ENCODE measurements at places on chromosomes 5 and 9.

DNA sequence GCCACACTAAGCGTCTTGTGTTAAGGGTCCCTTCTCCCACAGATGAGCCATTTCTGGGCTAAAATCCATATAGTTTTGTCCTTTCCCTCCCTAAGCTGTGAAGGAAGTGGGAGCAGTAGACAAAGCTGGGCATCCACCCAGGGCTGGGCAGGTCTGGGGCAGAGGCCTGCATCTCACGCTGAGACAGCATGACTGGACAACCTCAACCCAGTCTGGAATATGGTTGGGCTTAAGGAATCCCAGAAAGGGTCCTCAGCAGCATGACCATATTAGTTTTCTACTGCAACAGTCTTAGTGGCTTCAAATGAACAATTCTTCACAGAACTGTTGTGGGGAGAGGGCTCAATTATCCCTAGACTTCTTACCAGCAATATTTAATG is 173.8 kb downstream of the AUH start:
- no peak for DNase-seq

DNA sequence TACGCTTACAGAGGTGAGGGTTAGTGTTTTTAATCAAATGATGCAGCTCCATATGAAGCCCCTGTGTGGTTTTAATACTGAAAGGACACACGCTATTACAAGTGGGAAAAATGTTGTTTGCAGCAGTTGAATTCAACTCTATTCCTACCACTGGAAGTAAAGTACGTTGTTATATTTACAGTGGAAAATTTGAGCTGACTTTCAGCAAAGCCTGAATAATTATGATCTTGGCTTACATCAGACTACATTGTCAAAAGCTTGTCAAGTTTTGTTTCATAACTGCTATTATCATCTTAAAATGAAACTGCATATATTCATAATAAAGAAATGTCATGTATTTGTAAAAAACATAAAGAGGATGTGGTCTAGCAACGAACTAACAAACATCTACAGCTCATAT is 818.5 kb downstream of the SEMA5A start:
- no peak for DNase-seq

- no peak for DNase-seq
Observed at GRCh38 chr5:150448952-150449516, 505 bp downstream of the RPS14 start.

GRCh38 chr5:150131978-150132694 is 23.5 kb downstream of the PDGFRB start:
- DNase-seq, result no peak

DNA sequence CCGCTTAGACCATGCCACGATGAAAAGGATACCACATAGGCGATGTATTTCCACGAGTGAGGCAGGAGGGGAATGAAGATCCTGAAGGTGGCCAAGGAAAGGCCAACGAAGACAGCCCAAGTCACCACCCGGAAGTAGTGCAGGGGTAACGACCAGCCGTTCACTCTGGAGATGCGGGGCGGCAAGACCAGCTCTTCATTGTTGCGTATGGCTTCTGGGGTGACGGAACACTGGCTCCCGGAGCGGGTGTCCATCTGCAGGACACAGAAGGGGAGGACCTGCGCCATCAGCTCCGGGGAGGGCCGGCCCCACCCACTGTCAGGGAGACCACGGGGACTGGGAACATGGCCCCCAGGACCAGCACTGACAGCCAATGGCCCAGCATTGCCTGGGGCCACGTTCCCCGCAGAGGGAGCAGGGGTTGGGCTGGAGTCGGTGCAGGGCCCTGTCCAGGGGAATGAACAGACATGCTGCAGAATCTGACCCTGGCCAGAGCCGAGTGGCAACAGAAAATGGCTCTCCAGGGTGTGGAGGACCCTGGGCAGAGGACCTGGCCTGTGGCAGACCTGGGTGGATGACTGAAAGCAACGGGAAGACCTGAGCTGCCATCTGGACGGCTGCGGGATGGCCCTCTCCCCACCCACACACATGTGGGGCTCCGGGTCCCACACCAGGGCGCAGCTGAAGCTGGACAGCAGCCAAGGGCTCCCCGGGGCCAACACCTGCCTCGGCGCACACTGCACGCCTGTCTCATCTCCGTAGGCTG is 17.7 kb downstream of the ZDHHC11B start:
- DNase-seq, result no peak

- DNase-seq, result no peak
Observed at GRCh38 chr5:62299600-62299999, 6.4 kb upstream of the KIF2A start.

- no peak for DNase-seq
Observed at GRCh38 chr9:129052592-129052991, 16.2 kb downstream of the MIGA2 start.

- no peak for DNase-seq
Observed at GRCh38 chr5:151295791-151296477, 7.6 kb downstream of the SLC36A3 start.

GRCh38 chr5:37851305-37851704 is 11.5 kb upstream of the GDNF start:
- DNase-seq, result no peak

DNA sequence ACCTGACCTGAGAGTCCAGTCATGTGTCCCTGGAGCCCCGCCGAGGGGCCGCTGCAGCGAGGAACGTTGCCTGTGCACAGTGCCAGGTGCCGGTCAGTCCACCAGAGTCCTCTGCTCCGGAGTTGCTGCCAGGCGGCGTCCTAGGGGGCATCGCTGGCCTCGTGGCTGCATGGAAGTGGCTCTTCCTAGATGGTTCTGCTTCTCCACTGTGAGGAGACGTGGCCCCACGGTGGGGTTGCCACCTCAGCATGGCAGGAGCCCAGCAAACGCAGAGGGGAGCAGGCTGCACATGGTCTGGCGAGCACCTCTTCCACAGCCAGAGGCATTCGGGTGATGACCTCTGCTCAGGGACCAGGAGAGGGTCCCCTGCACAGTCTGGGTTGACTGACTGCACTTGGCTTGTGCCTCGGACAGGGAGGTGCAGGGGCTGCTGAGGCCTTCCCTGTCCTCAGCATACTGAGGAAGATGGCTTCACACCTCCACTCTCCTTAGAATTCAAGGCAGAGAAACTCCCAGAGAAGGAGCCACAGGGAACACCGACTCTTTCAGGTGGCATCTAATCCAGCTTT is 25.9 kb upstream of the POMT1 start:
- no peak for DNase-seq

GRCh38 chr9:93100276-93100636 is 4.2 kb downstream of the CARD19 start:
- no peak for DNase-seq

DNA sequence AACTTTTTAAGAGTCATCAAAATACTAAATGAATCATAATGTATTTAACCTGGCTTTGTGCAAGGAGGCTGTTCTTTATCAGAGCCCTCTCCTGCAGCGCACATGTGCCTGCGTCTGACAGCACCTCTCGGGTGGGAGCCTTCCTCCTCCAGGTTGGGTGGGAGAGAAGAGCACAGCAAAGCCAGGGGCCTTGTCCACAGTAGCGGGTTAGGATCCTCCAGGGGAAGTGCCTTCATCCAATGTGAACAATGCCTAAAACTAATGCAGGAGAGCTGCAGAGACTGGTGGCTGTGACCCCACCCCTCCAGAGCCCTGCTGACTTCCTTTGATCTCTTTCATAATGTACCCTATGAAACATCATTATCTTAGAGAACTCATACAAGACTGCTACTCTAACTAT is 10.2 kb downstream of the UBE2QL1 start:
- DNase-seq, result no peak

DNA sequence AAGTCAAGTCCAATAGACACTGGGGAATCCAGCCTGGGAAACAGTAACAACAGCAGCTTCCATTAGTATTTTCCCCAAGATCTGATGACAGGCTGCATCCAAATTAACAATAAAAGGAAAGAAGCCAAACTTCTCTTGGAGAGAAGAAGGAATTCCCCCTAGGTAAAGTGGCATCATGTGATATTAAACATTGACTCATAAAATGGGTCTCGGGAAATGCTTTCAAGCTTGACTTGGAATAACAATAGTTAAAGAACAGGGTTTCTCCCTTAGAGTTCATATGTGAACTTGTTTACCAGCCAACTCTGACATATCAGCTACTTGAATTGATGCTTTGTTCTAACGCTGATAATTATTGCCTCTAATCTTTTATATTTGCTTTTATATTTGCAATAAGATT is 45.4 kb downstream of the ENTREP1 start:
- no peak for DNase-seq

- no peak for DNase-seq
Observed at GRCh38 chr5:93704996-93705395, 36.4 kb downstream of the POU5F2 start.

- no peak for DNase-seq
Observed at GRCh38 chr5:141135030-141135717, at the start of gene PCDHB5. TSS of gene PCDHB5 (plus strand) at chr5:141135206. CDS start at chr5:141135435, 229 bp downstream.

GRCh38 chr9:92171822-92172221 is 56.6 kb upstream of the SPTLC1 start:
- DNase-seq, result no peak

DNA sequence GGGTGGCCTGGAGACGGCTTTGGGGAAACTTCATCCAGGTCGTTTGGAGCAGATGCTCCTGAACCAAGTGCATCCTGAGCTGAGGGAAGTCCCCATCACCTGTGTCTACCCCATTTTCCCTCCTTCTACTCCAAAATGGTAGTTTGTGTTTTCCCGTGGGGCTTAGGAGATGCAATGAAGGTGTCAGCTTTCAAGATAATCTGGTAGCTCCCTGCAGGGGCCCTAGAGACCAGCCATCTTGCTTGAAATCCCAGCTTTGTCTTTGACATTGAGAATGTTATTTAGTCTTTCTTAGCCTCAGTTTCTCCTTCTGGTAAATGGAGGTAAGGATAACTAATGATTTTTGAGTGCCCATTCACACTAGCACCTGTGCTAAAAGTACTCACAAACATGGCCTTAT is 77.4 kb downstream of the WWC1 start:
- DNase-seq, result no peak

GRCh38 chr9:124835026-124835557 is 18.2 kb upstream of the WDR38 start:
- no peak for DNase-seq

DNA sequence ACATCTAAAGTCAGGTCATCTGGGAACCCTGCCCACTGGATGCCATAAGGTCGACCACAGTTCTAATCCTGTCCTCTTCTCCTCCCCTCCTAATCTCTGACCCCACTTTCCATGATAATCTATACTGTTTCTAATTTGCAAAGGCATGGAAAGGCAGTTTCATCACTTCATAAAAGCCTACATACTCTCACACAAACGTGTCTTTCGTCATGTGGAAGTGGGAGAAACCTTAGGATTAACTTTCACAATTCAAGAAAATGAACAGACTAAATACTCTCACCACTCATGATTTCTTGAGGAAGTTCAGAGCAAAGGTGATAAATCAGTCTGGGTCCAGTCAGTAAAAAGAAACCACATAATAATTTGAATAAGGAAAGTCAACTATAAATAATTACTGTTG is 5.5 kb downstream of the FANCC start:
- no peak for DNase-seq

DNA sequence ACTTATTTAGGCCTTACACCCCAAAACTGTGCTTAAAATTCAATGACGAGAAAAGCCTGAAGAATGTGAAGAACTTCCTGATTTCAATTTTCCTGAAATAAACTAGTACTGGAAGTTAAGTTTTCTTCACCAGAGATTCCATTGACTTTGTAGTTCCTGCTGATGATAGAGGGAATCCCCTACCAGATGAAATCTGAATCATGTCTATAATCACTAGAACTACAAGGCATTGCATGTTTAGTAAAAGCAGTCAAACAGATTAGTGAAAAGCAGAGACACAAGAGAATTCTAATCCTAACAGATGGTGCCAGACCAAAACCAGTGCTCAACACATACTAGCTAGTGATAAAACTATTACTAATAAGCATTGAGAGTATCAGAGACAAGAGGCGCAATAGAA is 130.0 kb downstream of the PDE4D start:
- DNase-seq, result no peak

DNA sequence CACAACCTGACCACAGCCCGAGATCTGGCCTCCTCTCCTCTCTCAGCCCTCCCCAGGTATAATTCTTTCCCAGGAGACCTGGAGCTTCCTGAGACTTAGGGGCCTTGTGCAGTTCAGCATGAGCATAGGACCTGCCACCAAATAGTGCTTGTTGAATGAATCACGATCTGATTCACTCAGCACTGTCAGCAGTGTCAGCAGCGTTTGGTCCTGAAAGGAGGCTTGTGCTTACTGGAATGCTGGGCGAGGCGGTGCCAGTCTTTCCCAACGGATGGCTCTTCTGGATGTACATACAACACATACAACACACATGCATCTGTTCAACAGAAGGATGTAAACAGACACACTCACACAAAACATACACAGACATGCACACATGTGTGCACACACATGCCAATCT is 173.3 kb downstream of the COL23A1 start:
- DNase-seq, result no peak

DNA sequence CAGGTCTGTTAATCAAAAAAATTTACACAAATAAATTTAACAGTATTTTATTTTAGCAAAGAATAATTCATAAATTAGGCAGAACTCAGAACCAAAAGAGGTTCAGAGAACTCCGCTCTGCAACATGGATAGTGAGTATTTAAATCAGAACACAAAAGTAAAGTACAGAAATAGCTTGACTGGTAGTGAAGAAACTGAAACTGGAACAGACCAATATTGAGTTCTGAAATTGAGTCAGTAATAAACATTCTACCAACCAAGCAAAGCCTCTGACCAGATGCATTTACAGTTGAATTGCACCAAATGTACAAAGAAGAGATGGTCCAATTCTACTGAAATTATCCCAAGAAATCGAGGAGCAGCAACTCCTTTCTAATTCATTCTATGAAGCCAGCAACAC is 1542.8 kb downstream of the EFNA5 start:
- no peak for DNase-seq

DNA sequence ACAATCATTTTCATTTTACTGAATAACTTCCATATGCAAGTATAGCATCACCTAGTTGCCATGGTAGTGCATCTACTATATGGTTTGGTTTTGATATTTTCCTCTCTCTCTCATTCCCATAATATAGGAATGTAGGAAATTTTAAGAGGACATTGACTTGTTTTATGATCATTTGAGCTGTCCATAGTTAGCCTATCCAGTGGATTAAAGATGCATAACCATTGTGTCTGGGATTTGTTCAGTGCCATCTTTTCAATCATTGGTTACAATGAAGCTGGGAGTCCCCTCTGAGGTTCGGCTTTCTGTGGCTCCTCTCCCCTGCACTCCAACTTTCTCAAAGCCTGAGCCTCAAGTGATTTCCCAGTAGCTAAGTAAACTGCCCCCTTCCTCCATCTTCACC is 458.5 kb downstream of the RAB3C start:
- DNase-seq, result no peak

DNA sequence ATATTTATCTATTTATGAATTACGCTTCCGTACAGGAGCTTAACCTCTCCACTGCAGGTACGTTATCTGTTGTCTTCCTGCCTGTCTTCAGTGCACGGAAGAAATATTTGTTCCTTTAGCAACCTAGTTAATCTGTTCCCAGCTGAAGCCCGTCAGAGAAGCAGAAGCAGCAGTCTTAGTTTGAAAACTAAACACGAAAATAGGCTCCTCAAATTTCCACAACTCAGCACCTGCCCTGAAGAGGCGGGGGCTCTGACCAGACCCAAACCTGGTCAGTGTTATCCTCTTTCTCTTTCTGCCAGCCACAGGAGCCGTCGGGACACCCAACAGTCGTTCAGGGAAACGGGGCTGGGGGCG is 462 bp downstream of the NUDCD2 start:
- no peak for DNase-seq

- DNase-seq, result no peak
Observed at GRCh38 chr5:120690621-120691407, 226.7 kb downstream of the PRR16 start.
